ENCODE measurements at places on chromosomes 7 and 10. TPM values are rescaled to one million over a fixed set of nuclear protein-coding genes. Genes with fewer than 3 reads are reported as not detected.

The ACSM6 gene
- not detected for total RNA-seq

The AASS gene
- total RNA-seq: 4.8 TPM

The CHRM2 gene
- not detected for total RNA-seq

GRCh38 chr10:72097448-72098300 is 9.3 kb upstream of the SPOCK2 start:
- no peaks in the 10 kb centered on the region for H3K36me3 ChIP-seq
- DNase-seq: no peak
- H3K27ac ChIP-seq: no peak overlapping the region
- no peak overlapping the region for H3K4me3 ChIP-seq
- no peaks in the 10 kb centered on the region for H3K4me1 ChIP-seq

- H3K4me3 ChIP-seq: no peak overlapping the region
- no peak overlapping the region for H3K27ac ChIP-seq
- H3K4me1 ChIP-seq: no peaks in the 10 kb centered on the region
- DNase-seq: no peak
Observed at GRCh38 chr10:89888321-89889070, 187.1 kb downstream of the KIF20B start.

GRCh38 chr7:31688996-31689395 is 2.0 kb downstream of the PPP1R17 start:
- no peaks in the 10 kb centered on the region for H3K4me1 ChIP-seq
- no peak overlapping the region for H3K27ac ChIP-seq
- no peaks in the 10 kb centered on the region for H3K27me3 ChIP-seq
- DNase-seq: no peak
- H3K4me3 ChIP-seq: no peak overlapping the region
- no peaks in the 10 kb centered on the region for H3K36me3 ChIP-seq

GRCh38 chr7:94160719-94161435 is 156.7 kb upstream of the BET1 start:
- no peaks in the 10 kb centered on the region for H3K27me3 ChIP-seq
- H3K4me1 ChIP-seq: no peaks in the 10 kb centered on the region
- H3K36me3 ChIP-seq: no peaks in the 10 kb centered on the region
- no peak for DNase-seq

GRCh38 chr7:71264005-71264404 is 132.1 kb downstream of the GALNT17 start:
- DNase-seq: no peak
- H3K27ac ChIP-seq: no peak overlapping the region

DNA sequence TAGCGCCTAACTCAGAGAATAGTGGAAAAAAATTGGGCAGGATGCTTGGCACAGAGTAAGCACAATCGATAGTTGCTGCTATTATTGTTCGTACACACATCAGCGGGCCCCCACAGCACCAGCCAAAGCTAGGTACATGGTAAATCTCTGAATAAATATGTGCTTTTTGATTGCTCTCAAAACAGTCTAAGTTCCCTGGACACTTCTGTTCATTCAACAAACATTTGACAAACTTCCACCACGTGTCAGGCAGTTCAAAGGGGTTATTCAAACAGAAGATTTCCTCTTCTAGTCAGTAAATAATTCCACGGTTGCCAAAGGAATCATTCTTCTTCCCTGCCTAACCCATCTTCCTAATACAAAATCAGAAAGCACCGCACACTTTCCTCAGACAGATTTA is 150.8 kb downstream of the DGKI start:
- H3K4me1 ChIP-seq: no peaks in the 10 kb centered on the region
- no peak for DNase-seq
- no peak overlapping the region for H3K27ac ChIP-seq
